ENCODE measurements at places on chromosomes 7 and 10.

- no peak for DNase-seq
These were observed 85.1 kb upstream of the GTF2I start for GRCh38 chr7:74572301-74572979.

- no peak for DNase-seq
These were observed 171.2 kb downstream of the DNAJB6 start for GRCh38 chr7:157507987-157508386.

DNA sequence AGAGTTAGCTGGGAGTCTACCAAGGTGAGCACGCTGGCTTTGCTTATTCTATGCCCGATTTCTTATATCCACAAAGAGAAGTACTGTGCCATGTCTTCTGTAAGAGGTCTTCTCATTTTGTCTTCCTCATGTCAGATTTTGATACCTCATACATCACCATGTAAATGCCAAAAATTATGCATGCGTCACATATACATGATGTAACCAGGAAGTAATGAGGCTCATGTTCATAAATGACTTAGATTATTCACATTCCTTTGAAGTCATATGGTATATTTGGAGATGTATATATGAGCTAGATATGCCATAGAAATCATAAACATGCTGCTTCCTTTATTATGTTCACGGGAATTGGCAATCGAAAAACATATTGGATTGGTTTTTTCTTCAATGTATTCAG lies 97.7 kb upstream of the CELF2 start:
- no peak for DNase-seq

DNA sequence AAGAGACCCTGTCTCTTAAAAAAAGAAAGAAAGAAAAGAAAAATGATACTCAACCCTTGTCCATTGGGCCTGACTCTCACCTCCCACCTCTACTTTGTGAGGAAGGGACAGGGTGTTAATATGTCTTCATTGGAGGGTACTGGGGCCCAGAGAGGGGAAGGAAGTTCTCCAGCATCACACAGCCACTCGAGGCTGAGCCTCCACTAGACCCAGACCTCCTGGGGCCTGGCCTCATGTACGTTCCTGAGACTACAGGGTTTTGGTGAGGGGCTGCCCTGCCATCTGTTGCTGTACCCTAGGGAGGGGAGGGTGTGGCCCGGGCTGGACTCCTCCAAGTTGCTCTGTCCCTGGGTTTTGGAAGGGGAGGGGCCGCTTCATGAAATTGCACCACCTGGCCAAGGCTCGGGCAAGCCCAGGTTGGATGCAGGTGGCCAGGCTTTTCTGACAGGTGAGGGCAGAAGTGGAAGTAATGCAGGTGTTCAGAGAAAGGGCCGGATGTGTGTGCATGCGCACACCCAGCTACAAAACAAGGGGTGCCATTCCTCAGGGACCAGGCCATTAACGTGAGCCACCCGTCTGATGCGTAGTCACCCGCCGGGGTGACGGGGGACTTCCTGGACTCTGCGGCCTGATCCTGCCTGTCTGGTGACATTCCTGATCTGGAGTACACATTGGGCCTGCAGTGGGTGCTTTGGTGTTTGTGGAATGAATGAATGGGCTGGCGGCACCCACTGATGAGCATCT lies 21.7 kb downstream of the GTF2IRD1 start:
- no peak for DNase-seq

- no peak for DNase-seq
These were observed 117.5 kb downstream of the AHR start for GRCh38 chr7:17415955-17416354.

GRCh38 chr10:66642217-66642616 lies 283.6 kb upstream of the LRRTM3 start:
- no peak for DNase-seq

DNA sequence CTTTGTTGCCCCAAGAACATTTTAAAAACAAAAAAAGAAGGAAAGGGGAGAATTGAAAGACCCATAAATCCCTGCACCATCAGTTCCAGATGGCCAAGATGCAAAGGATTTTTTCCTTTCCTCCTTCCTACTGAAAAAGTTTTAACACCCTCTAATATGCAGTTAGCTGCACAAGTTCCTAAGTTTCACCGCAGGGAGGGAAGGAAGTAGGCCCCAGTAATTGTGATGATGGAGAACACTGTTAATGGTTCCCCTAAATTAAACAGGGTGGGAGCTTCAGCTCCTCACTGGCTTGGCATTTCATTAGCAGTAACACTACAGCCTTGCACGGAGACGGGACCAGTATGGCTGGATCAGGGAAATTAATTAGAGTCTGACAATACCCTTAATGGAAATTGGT lies 63.7 kb upstream of the PPIF start:
- DNase-seq, result no peak
